ENCODE measurements at places on chromosomes 3 and 15.
A peak's percentile ranks its signal among the peaks of the same experiment; 100 is the strongest.

DNA sequence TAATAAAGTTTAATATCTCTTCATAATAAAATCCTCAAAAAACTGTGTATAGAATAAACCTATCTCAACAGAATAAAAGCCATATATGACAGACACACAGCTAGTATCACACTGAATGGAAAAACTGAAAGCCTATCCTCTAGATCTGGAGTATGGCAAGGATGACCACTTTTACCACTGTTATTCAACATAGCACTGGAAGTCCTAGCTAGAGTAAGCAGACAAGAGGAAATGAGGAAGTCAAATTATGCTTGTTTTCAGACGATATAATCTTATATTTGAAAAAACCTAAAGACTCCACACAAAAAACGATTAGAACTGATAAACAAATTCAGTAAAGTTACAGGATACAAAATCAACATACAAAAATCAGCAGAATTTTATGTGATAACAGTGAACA is 57.4 kb upstream of the DIPK2A start:
- no peak for DNase-seq

DNA sequence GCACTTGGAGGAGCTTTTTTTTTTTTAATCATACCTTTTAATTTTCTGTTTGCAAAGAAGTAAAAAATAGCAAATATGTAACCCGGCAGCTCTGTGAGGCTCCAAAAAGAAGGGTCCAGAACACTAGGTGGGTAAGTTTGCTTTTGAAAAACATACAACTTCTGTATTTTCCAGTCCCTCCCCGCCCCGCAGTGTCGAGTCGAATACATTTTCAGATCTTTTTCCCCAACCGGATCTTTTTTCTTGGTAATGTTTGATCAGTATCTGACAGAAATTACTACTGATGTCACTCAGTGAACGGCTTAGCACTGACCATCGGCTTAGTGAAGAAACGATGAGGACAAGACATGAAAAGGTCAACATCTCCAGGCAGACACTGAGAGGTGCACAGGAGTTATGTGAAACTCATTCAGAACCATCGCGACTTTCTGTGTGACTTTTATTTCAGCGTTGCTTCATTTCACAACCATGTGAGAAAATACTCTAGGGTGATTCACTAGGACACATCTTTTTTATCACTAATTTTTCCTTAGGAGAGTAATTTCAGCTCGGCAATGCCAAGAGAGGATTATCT is 11.0 kb downstream of the ISL2 start:
- no peak for DNase-seq

DNA sequence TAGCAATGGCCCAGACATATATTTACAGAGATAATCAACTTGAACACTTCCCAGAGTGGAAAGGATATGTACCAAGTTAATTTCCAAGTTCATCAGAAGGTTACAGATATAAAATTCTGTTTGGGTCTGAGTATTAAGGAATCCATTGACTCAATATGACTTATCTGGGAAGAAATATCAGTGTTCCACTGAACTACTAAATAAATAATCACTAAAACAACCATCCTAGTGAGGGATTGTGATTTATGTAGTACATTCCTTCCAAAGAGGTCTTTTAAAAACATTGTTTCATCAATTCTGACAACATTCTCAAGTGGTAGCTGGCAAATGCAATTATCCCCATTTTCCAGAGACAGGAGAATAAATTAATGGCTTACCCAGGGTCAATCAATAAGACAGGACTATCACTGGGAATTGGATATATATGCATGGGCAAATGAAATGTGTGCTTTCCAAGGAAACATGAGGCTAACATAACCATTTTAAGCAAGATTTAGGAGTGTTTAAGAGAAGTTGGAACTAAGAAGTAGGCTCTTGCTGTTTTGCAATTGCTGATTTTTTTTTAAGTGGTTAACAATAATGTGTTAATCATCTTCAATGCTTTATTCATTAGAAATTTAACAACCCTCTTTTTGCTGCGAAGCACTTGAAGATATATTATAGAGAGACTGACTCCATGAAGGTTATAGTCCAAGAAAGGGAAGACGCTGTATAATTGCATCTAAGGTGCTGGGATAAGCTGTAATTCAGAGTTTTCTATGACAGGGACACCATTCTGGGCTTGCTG is 37.9 kb downstream of the SLC9A9 start:
- DNase-seq = no peak

DNA sequence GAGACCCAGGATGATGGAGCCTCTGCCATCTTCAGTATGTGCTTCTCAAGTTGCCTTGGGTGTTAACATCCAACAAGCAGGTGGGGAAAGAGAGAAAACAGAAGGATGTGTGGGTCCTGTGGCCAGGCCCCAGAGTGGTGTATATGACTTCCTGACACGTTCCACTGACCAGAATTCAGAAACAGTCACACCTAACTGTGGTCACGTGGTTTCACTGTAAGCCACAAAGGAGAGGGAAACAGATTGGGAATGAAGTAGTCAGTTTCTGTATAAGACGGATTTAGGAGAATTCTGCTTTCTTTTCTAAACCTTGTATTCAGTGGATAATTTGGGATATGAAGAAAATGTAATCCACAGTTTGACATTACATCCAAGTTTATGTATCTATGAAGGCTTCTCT is 454.1 kb upstream of the IL12A start:
- DNase-seq = no peak

DNA sequence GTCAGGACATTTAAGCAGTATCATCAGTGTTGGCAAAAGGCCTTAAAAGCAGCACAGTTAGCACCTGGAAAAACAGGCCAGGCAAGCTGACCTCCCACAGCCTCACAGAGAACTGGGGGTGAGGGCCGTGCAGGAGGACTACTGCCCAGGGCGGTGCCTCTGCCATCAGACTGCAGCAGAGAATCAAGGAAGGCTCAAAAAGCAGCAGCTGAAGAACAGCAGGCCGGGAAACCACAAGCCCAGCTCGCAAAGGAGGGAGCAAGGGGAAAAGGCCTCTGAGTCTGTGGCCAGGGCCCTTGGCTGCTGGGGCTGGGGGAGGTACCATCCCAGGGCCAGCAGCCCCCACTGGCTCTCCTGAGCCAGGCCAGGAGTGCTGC is 84.2 kb downstream of the SEC22A start:
- no peak for DNase-seq

GRCh38 chr3:128932516-128933212 is 53.2 kb downstream of the ACAD9 start:
- DNase-seq = no peak

DNA sequence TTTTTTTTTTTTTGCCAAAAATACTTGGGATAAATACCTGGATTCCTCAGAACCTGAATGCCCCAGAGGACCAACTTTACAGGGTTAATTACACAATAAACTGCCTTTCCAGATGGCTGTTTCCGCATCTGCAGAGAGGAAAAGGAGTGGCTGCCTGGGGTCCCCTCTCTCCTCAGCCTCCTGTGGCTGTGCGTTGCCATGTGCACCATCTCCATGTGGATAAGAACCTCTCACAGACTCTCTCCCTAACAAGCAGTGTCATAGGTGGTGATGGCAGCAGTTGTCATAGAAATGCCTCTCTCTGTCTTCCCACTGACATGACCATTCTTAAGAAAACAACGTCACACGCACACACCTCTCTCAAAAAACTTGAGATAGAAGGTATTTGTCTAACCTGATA is 179.4 kb downstream of the RPLP1 start:
- no peak for DNase-seq

DNA sequence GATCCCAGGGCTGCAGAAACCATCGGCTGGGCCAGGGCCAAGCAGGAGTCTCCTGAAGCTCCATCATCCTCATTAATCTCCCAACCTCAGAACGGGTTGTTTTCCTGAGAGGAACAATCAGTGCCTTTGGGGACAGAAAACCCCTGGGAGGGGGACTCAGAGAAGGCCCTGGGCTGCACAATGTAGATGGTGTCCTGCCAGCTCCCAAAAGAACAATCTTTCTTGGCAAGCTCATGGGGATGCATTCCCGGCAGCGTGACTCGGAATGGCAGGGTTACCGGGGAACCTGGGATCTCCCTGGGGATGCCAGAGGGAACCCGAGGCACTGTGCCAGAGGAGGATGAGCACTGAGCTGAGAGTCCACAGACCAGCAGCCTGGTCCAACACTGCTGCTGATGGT is 72.1 kb upstream of the ATP2B2 start:
- no peak for DNase-seq

GRCh38 chr3:66098436-66098835 is 59.7 kb upstream of the MAGI1 start:
- DNase-seq = no peak

- no peak for DNase-seq
These were observed 20.5 kb downstream of the RBPMS2 start for GRCh38 chr15:64754663-64755426.

GRCh38 chr3:171264758-171265157 is 195.4 kb downstream of the TNIK start:
- no peak for DNase-seq

GRCh38 chr3:77464111-77464688 is 424.3 kb downstream of the ROBO2 start:
- no peak for DNase-seq

- DNase-seq = no peak
These were observed 20.9 kb downstream of the KAT2B start for GRCh38 chr3:20060974-20061685.

DNA sequence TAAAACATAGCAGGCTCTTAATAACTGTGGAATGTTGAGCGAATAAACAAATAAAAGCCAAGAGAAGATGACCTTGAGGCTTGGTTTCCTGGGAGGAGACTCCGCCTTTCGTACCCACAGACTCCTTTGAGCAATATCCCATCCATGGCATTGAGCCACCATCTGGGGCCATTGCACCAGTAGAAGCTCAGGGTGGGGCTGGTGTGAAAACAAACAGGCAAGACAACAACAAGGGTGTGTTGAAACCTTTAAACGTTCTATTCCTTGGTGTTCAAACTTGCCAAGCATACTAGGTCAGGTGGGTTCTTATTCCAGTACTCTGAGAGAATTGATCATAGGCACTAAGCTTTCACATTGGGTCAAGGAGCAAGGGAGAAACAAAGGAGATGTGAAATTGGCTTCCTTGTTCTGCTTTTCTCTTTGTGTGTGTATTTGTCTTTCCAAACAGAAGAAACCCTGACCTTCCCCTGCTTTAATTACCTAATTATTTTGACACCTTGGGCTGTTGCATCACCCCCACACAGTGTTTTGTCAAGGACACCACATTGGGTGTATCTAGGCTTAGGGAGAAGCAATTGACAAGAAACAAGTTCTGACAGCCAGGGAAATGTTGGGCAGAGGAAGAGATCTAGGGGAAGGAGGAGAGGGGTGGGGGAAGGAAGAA is 105.1 kb upstream of the BCL6 start:
- DNase-seq = peak; percentile 36

DNA sequence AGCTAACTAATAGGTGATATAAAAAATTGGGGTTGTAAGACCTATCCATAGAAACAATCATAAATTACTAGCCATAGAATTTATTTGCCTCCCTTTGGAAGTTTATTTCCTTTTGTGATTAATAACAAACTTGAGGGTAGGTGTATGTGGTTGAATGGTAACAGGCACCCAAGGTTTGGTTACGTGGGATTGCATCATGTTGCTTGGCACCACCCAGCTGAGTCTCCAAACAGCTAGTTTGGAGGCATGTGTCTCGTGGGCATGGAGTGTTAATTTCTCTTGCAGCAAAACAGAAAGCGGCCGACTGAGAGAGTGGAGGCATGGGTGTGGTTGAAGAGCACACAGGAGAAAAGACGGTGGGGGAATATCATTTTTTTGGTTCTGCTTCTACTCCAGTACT is 441.4 kb downstream of the CNTN4 start:
- no peak for DNase-seq

- no peak for DNase-seq
These were observed 44.6 kb upstream of the SLC4A7 start for GRCh38 chr3:27528791-27529190.

DNA sequence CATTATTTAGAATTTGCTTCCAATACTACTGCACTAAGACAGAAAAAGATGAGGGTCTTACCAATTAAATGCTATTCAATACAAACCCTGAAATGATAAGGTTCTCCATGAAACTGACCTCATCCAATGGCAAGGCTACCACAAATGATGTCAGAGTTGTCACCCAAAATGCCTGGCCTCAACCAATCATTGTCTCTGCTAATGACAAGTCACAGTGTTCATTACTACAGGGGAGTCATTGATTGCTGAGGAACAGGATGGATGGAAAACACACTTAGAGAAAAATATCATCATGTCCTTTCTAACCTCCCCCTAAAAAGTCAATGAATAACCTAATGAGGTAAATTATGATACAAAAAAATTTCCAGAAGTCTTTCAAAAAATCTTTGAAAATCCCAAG is 91.0 kb downstream of the FOXP1 start:
- no peak for DNase-seq

- no peak for DNase-seq
These were observed 51.5 kb downstream of the GMNC start for GRCh38 chr3:190810957-190811356.

- DNase-seq = no peak
These were observed 272.5 kb upstream of the ARHGEF26 start for GRCh38 chr3:153848702-153849101.

- no peak for DNase-seq
These were observed 22.3 kb upstream of the FBLN2 start for GRCh38 chr3:13526626-13526949.

GRCh38 chr3:62260655-62261054 is 112.7 kb downstream of the FEZF2 start:
- DNase-seq = no peak

GRCh38 chr3:183265834-183266417 is 12.9 kb downstream of the B3GNT5 start:
- DNase-seq = no peak

DNA sequence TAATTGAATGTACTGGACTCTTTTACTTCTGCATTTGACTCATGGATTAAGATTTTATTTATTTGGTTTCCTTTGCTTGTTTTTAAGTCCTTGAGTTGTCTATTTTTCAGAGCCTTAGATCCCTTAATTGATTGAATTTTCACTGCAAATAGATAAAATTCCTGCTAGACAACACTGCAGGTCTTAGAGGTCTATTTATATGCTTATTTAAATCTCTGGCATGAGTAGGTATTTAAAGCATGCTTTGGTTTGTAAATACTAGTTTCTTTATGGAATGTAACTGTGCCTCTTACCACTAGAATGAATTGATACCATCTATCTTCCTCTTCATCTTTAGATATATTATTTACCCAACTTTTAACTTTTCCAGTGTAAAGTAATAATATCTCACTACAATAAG is 20.0 kb downstream of the PLSCR5 start:
- DNase-seq = no peak

DNA sequence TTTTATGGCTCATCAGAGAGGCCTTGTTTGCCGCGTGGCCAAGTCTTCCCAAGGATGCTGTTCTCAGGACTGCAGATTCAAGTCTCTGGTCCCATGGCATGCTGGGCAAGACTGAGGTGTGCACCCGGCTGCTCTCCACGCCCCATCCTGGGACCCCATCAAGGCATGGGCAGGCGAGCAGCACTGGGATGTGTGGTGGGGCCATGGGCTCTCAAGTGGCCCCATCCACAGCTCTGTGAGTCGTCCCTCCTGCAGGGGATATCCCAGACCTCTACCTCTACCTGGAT is 13.1 kb upstream of the GP9 start:
- DNase-seq = no peak

DNA sequence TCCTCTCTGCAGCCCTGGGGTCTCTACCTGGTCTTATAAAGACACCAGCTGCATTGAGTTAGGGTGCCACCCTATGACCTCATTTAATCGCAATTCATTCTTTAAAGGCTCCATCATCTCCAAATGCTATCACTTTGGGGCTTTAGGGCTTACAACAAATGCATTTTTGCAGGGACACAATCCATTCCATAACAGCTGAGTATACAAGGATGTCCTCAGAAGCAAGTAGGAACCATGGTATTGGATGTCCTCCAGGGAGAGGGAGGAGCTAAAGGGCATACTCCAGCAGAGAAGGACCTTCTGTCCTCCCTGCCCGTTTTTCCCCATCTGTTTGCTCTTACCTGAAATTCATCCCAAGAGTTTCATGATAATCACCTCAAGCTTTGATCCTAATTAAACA is 30.3 kb downstream of the UMPS start:
- DNase-seq = no peak

All from coronary artery (tissue), 2 donors.